Smooth muscle cell of the brain vasculature (primary cell): ENCODE measurements at places on chromosomes 1 and 21.

DNA sequence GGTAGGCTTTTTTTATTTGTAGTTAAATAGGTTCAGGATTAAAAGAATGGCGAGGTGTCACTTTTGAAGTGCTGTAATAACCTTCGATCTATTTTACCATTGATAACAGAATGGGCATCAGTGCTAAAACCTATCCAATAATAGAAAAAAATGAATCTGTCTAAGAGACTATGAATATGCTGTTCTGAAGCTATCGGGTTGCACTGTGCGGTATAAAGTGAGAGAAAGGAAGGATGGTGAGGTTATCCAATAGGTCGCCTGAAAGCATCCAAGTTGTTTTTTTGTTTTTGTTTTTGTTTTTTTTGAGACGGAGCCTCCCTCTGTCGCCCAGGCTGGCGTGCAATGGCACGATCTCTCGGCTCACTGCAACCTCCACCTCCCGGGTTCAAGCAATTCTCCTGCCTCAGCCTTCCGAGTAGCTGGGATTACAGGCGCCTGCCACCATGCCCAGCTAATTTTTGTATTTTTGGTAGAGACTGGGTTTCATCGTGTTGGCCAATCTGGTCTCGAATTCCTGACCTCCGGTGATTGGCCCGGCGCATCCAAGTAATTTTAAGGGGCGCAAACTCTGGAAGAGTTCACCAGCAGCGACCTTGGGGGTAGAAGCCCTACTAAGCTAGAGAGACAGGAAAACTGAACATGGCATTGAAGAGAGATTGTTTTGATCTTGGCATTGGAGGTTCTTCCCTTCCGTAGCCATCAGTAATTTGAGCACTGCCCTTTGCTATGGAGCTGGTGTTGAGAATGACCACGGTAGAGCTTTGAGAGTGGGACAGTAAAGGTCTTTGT is 8.7 kb upstream of the MDM4 start:
- DNase-seq = no peak

DNA sequence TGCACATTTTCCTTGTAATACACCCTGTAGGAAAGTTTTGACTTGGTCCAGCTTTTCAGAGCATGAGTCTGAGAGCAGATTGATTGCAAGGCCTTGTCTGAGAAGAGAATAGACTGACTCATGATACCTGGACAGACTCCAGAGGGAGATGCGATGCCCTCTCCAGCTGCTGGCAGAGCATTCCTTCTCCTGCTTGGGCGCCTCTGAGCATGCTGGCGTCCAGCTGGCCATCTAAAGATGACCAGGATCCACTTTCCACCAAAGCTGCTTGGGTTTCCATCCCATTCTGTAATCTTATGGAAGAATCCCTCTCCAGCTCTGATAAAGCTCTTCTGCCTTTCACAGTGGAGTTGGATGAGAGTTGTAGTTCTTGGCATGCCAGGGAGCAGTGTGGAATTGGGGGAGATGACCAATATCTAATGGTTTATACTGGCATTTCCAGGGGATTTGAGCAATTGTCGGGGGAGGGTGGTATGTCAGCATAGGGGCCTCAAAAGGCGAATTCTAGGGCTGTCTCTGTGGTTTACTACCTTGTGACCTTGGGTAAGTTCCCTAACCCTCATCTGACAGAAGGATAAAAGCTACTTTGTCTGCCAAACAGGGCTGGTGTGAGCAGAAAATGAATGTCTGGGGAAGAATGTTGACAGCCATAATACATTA is 19.5 kb downstream of the SZRD1 start:
- DNase-seq = no peak

- DNase-seq = no peak
These were observed 781.4 kb downstream of the BRINP3 start for GRCh38 chr1:189696297-189696696.

DNA sequence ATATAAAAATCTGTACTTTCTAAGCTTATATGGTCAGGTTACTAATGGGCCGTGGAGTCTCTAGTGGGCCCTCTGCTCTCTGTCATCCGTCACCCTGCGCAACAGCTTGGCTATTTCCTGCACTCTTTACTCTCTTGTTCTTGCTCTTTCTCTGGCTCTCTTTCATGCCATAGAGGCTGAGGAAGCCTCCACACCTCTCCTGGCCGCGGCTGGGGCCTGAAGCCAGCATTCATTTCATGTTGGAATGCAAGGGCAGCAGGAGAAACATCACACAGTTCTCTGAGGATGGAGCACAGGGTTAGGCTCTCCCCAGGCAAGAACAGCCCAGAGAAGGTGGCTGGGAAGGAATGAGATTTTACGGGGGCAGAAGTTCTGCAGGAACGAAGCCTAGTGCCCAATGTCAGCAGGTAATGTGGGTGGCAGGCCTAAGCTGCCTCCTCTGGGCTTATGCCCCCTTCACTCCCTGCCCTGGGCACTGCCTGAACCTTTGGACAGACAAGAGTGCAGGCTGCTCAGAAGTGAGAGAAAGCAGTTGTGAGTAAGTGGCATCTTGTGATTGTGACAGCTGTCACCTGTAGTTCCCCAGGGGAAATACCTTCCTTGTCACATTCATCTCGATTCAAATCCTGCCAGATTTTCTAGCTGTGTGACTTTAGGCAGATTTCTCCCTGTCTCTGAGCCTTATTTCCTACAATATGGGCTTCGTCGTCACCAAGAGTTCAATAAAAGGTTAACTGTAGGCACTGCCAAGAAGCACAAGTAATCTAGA is 3.6 kb upstream of the FHAD1 start:
- DNase-seq = no peak

DNA sequence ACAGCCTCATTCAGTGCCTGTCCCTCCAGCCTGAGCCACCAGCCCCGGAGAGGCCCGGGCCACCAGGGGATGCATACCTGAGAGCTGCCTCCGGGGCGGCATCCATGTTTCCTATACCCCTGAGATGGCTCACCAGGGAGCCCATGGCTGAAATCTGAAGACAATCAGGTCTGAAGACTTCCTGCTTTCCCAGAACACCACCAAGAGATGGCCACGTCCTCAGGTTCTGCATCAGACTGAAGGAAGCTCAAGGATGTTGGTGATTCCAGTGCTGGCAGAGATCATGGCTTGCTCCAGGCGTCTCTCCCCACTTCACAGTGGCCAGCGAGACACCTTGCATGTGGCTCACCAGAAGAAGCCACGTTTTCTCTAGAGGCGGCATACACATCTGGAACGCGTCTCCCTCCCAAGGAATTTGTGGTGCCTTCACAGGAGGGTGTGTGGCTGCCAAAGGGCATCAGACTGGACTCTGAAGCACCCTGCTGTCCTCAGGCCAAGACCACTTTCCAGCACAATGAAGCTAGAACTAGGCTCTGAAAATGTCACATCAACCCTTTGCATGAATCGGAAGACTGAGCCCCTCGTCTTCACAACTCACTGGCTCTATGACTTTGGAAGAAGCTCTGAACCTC is 170.7 kb upstream of the IRF2BP2 start:
- DNase-seq = no peak

DNA sequence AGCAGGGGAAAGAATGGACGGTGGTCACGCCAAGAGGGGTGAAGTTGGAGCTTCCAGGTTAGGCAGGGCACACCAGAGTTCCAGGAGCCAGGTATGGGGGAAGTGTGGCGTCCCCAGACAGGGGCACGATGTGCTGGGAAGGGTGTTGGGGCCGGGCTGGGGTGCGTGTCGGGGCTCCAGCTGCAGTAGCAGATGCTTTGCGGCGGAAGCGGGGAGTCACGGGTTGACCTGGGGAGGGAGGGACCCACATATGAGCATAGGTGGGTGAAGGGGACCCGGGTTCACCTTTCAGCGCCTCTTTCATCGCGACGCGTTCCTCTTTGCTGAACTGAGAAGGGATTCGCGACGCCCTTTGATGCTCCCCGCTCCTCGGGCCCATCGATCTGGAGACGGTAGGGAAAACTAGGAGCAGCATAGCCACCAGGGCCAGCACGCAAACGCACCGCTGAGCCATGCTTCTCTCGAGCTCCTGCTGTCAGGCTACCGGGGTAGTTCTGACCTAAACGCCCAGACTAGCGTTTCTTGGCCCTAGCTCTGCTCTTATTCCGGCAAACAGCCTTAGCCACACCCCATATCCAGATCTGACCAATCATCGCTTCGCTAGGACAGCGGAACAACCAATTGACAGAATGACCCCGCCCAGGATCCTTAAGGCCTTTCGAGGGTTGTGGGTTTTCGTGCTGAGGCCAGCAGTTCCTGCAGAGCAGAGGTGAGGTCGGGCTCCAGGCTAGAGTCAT is at the start of gene PM20D1:
Gene PM20D1, minus strand, starts transcription at position 514 of the 737 bp plus-strand sequence. Its CDS starts 60 bp downstream, at position 454.
- DNase-seq = no peak

DNA sequence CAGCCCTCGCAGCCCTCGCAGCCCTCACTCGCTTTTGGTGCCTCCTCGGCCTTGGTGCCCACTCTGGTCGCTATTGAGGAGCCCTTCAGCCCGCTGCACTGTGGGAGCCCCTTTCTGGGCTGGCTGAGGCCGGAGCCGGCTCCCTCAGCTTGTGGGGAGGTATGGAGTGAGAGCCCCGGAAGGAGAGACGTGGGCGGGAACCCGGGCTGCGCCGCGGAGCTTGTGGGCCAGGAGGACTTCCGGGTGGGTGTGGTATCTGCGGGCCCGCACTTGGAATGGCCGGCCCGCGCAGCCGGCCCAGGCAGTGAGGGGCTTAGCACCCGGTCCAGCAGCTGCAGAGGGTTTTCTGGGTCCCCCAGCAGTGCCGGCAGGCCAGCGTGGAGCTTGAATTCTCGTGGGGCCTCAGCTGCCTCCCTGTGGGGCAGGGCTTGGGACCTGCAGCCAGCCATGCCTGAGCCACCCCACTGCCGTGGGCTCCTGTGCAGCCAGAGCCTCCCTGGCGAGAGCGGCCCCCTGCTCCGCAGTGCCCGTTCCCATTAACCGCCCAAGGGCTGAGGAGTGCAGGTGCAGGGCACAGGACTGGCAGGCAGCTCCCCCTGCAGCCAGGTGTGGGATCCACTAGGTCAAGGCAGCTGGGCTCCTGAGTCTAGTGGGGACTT is 9.9 kb upstream of the CFHR2 start:
- DNase-seq = no peak

DNA sequence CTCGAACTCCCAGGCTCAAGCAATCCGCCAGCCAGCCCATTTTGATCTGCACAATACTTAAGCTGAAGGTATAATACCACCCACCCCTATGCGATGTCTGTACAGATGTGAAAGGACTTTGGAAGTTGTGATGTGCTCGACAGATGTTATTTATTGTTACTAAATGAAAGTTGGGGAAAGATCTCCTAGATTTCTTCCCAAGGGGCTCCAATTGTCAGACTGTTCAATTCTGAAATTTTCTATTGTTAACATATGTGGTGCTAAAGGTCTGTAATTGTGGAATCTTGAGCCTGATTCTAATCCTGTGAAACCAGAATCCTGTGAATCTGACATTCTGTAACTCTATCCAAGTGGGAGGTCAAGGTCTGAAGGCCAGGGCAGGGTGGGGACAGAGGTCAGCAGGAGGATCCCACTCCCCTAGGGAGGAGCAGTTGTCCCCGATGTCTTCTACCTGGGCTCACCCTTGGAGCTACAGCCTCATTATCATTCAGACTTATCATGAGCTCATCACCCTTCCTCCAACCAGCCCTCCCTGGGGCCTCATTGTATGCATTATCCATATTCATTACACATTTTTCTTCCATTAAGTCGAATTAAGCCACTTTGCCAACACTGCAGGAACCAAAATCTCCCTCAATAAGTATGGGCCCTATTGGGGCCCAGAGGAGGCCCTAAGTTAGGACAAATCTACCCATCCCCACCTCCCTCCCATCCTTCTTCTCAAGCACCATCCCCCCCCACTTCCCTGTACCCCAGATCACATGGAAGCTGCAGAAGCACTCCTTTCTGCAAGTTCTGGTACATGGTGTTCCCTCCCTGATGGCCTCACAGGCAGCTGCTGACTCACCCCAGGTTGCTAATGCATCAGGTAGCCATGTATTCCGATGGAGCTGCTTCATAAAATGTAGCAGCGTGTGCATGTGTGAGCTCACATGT is 32.3 kb downstream of the SHISAL2A start:
- DNase-seq = no peak

DNA sequence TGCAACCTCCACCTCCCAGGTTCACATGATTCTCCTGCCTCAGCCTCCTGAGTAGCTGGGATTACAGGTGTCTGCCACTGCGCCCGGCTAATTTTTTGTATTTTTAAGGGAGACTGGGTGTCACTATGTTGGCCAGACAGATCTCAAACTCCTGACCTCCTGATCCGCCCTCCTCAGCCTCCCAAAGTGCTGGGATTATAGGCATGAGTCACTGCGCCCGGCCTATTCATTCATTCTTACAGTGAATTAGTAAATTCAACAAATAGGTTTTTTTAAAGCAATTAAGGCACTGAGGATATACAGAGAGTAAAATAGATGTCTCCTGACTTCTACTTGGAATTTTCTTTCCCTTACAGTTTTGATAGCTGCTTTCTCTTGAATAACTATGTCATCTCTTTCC is 43.5 kb downstream of the CDC42 start:
- DNase-seq = no peak

GRCh38 chr1:217896490-217896889 is 265.3 kb downstream of the SPATA17 start:
- no peak for DNase-seq

- DNase-seq = no peak
These were observed 154.6 kb downstream of the SLC30A10 start for GRCh38 chr1:219773775-219774174.

DNA sequence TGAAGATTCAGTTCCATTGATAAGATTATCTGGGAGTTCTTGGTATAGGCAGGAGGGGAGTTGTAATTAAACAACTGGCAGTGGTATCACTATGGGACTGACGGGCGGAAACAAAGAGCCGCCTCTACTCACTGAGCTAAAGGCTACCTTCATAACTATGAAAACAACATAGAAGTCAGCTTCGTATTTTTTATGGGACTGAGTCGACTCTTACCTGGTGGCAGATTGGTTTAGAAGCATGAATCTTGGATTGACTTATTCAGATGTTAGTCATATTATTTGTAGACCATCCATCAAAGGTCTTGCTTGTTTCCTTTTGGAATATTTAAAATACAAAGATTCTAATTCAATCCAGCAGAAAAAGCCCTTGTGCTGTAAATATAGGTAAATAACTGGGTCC is 6.3 kb upstream of the HHIPL2 start:
- DNase-seq = no peak

- DNase-seq = no peak
These were observed 6.9 kb downstream of the PDPN start for GRCh38 chr1:13590486-13590885.

DNA sequence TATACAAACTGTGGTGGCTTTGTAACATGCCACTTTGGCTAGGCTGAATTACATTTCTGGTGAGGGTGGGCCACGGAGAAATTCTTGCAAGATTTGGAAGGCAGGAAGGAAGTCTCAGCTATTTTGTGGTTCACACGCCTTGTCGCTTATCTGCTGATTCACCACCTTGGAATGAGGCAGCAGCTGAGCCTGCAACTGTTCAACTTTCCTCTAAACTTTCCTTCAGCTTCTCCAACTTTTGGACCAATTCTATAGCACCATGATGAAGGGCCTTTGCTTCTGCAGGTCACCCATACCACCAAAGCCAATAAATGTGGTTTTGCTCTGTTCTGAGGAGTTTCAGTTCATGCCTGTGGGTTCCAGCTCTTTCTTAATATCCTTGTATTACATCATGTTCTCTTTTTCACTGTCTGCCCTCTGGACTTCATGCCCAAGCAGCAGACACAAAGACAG is 337.6 kb upstream of the SNX7 start:
- DNase-seq = no peak

GRCh38 chr1:225852413-225853124 is 29.6 kb downstream of the TMEM63A start:
- no peak for DNase-seq

- no peak for DNase-seq
These were observed 93.4 kb downstream of the DIRAS3 start for GRCh38 chr1:67957066-67957465.
